ENCODE measurements at places on chromosomes 12 and 14. TPM values are rescaled to one million over a fixed set of nuclear protein-coding genes. Genes with fewer than 3 reads are reported as not detected.

Gene KRT5
- total RNA-seq, result 452 TPM

DNA sequence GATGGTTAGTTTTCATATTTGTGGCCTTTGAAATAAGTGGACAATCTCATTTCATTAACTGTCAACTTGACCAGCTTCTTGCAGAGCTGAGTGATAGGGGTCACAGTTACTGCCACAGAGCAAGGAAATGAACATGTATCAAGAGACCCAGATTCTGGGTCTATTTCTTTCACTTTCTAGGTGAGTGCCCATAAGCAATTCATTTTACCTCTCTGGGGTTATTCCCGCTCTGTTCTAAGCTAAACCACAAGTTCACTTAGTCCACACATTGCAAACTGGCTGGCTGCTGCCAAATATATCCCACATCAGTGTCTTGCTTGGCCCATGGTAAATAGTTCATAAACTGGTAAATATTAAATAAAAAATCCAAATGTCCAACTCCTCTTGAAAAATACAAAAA, 29.9 kb downstream of the GPHB5 start:
- no peak for ATAC-seq

GRCh38 chr12:6280053-6280469, 30.4 kb upstream of the PLEKHG6 start:
- peak; percentile 75 for ATAC-seq

DNA sequence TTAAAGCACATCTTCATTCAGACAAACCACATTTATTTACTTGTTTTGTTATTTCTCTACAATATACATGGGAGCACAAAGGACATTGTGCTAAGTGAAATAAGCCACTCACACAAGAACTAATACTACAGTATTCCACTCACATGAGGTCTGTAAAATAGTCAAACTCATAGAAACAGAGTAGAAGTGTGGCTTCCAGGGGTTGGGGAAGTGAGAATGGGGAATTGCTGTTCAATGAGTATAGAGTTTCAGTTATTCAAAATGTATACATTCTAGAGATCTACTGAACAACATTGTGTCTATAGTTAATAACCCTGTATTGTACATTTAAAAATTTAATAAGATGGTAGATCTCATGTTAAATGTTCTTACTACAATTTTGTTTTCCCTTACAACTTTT, 88.8 kb downstream of the ATXN7L3B start:
- ATAC-seq, result no peak

- ATAC-seq, result no peak
Measured at GRCh38 chr12:72622556-72622955, 350.4 kb downstream of the TRHDE start.

DNA sequence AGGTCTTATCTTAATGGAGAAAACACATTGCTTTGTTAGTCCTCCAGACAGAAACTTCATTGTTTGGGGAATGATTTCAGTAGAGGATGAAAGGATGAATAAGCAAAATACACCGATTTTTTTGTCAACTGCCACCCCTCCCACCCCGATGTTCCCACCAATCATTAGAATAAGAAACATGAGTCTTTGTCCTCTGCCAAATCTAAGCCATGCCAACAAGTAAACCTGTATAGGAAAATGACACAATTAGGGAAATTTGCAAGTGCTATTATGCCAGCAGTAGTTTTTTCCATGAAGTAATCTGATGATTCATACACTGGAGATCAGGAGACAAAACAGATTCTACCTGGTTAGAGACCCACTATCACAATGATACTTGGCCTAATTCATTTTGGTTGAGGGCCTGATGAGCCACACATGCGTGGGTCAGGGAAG, 35.9 kb downstream of the FLRT2 start:
- peak; percentile 27 for ATAC-seq

Data from gastroesophageal sphincter (tissue), 4 donors.